ENCODE measurements at places on chromosomes 6 and 20. TPM values are rescaled to one million over a fixed set of nuclear protein-coding genes. Genes with fewer than 3 reads are reported as not detected.

- DNase-seq, result no peak
- H3K36me3 ChIP-seq, result no peaks in the 10 kb centered on the region
- H3K27ac ChIP-seq, result no peak overlapping the region
- no peaks in the 10 kb centered on the region for H3K27me3 ChIP-seq
Observed at GRCh38 chr6:149651056-149651455, 2.5 kb upstream of the KATNA1 start.

The TMEM217 gene
- total RNA-seq, result not detected

DNA sequence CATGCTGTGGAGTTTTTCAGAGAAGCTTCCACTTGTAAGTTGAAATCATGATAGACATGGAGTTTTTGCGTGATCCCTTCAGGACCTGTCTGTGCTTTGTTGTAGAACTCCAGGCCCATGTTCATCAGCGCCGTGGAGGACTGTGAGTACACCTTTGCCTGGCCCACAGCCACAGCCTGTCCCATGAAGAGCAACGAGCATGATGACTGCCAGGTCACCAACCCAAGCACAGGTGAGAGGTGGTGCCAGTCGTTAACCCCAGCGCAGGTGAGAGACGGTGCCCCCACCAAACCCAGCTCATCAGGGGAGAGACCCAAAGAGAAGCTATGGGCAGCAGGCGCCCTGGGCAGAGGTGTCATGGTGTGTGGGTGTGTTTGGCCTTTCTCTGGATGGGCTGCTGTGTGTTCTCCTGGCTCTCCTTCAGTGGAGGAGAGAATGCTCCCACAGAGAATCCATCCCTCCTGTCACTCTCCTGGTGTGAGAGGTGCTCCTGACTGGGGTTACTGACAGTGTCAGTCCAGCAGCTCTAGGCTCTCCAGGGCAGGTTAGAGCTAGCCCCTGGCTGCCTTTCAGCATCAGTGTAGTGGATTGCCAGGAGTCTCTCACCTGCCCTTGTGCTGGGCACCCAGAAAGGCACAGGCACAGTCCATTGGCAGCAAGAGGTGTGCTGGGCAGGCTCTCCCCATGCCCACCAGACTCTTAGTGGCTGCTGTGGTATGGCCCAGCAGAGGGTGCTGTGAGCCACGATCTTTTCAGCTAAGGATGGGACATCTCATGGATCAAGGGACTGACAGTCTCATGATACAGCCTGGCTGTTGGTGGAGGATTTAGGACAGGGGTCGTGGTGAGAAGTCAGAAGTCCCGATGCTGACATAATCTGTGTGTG, 49.6 kb upstream of the SLC22A1 start:
- H3K36me3 ChIP-seq, result peaks cover 90% of the 10 kb centered on the region
- H3K4me3 ChIP-seq, result no peak overlapping the region
- no peak for DNase-seq
- no peak overlapping the region for H3K27ac ChIP-seq
- no peaks in the 10 kb centered on the region for H3K27me3 ChIP-seq

The MOG gene
- not detected for total RNA-seq

DNA sequence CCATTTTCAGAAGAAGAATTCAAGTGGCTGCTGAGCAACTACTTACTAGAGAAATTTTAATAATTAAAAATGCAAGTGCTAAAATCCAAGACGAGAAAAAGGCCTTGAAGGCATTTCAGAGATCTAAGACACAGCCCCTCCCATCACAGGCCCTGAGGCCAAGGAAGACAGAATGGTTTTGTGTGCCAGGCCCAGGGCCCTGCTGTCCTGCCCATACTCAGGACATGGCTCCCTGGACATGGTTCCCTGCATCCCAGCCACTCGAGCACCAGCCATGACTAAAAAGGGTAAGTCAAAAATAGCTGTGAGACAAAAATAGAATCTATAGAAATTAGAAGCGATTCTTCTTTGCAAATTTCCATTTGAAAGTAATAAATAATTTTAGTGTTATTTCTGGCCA, 364.9 kb downstream of the COL12A1 start:
- H3K36me3 ChIP-seq, result no peaks in the 10 kb centered on the region
- no peak overlapping the region for H3K27ac ChIP-seq
- H3K4me3 ChIP-seq, result no peak overlapping the region
- H3K27me3 ChIP-seq, result no peaks in the 10 kb centered on the region

The MSH5 gene
- 11.2 TPM for total RNA-seq

The CCR6 gene
- not detected for total RNA-seq

GRCh38 chr6:151232899-151233298, 6.9 kb upstream of the AKAP12 start:
- H3K27ac ChIP-seq, result no peak overlapping the region
- no peaks in the 10 kb centered on the region for H3K27me3 ChIP-seq
- H3K4me1 ChIP-seq, result no peaks in the 10 kb centered on the region
- no peaks in the 10 kb centered on the region for H3K36me3 ChIP-seq
- DNase-seq, result no peak

DNA sequence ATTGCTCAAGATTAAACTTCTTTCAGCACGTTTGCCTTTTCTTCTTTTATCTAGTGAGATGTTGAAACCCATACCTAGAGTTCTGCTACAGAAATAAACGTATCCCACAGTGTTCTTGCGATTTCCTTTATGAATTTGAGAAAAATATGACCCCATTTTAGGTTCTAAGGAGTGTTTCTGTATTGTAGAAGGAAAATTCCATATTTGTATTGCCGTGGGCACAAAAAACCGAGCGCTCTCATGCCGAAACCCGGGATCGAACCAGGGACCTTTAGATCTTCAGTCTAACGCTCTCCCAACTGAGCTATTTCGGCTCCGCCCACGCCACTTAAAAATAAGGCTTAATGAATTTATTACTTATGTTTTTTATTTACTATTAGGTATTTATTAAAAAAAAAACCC, 23.7 kb downstream of the ZNF311 start:
- peak; percentile 61 for DNase-seq
- peak overlapping the region; percentile 75 for H3K27ac ChIP-seq
- peaks cover 6% of the 10 kb centered on the region for H3K4me1 ChIP-seq

DNA sequence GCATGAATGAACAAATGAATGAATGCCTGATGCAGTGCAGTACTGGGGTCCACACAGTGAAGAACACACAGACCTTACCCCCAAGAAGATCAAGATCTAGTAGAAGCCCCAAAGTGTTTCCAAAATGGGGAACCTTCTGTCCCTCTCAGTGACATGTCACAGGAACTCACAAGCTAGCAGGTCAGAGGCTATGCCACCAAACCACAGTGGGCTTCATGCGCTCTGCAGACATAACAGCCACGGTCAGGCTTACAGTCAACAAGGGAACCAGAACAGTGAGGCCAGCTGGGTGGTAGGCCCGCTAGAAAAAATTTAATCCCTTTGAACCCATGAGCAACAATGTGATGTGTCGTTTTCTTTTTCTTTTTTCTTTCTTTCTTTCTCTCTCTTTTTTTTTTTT, 20.2 kb upstream of the ARFGEF2 start:
- no peaks in the 10 kb centered on the region for H3K27me3 ChIP-seq
- no peak overlapping the region for H3K27ac ChIP-seq
- H3K4me1 ChIP-seq, result peaks cover 4% of the 10 kb centered on the region
- H3K36me3 ChIP-seq, result no peaks in the 10 kb centered on the region
- DNase-seq, result no peak
- H3K4me3 ChIP-seq, result no peak overlapping the region

The RAB44 gene
- total RNA-seq, result not detected

- H3K27me3 ChIP-seq, result no peaks in the 10 kb centered on the region
- H3K4me3 ChIP-seq, result no peak overlapping the region
- DNase-seq, result no peak
- no peaks in the 10 kb centered on the region for H3K4me1 ChIP-seq
- no peak overlapping the region for H3K27ac ChIP-seq
- H3K36me3 ChIP-seq, result no peaks in the 10 kb centered on the region
Observed at GRCh38 chr6:84017709-84018452, 15.7 kb upstream of the MRAP2 start.

The ZNFX1 gene
- 49.8 TPM for total RNA-seq

GRCh38 chr6:122709922-122710512, 69.5 kb upstream of the FABP7 start:
- H3K27me3 ChIP-seq, result no peaks in the 10 kb centered on the region
- no peak overlapping the region for H3K27ac ChIP-seq
- H3K4me1 ChIP-seq, result no peaks in the 10 kb centered on the region
- H3K4me3 ChIP-seq, result no peak overlapping the region
- DNase-seq, result no peak

GRCh38 chr6:148379966-148380713, 37.5 kb downstream of the SASH1 start:
- no peak overlapping the region for H3K4me3 ChIP-seq
- no peak overlapping the region for H3K27ac ChIP-seq
- H3K4me1 ChIP-seq, result peaks cover 42% of the 10 kb centered on the region
- DNase-seq, result no peak
- H3K27me3 ChIP-seq, result no peaks in the 10 kb centered on the region
- no peaks in the 10 kb centered on the region for H3K36me3 ChIP-seq

The TMEM244 gene
- total RNA-seq, result not detected

Data from thyroid gland (tissue), 4 donors.